ENCODE measurements at places on chromosomes 5 and 9. TPM values are rescaled to one million over a fixed set of nuclear protein-coding genes. Genes with fewer than 3 reads are reported as not detected.

DNA sequence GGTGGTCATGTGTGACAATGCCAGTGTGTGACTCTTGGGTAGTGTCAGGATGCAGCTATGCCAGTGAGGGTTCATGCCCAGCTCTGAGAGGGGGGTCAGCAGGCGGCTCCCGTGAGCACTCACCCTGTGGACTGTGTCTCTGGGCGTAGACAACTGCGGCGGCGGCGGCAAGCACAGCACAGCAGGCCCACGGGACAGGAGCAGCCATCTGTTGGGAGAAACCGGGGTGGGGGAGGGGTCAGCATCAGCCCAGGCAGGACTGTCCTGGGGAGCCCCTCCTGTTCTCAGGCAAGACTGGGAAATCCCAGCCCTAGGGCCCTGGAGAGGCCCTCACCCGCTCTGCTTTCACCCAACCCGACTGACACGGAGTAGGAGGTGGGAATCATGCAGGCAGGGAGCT, 20.8 kb downstream of the CNTFR start:
- no peak for ATAC-seq

The ROR2 gene
- 69.1 TPM for total RNA-seq

DNA sequence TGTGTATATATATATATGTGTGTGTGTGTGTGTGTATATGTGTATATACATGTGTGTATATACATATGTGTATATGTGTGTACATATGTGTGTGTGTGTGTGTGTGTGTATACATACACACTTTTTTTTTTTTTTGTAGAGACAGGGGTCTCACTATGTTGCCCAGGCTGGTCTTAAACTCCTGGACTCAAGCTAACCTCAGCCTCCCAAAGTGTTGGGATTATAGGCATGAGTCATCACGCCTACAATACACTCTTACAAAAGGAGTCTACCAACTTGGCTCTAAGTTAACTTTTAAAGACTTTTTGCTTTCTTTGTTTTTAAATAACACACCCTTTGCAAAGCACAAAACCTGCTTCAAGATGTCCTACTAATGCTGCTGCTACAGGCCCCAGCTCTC, 2.1 kb downstream of the C9orf78 start:
- ATAC-seq = no peak

The BSPRY gene
- total RNA-seq = 0.40 TPM

DNA sequence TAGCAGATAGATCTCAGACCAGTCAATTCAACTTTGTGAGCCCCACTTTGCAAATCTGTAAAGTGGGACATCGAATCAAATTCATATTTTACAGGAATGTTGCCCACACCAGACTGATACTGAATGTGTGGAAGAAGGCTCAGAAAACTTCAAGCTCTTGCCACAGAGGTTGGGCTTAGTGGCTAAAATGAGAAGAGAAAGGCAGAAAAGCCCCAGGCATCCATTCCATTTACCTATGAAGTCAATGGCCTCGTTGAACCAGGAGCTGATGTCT, 1.7 kb downstream of the DUSP1 start:
- no peak for ATAC-seq

- peak; percentile 96 for ATAC-seq
Measured at GRCh38 chr5:175796536-175797499, 74.6 kb upstream of the CPLX2 start.

DNA sequence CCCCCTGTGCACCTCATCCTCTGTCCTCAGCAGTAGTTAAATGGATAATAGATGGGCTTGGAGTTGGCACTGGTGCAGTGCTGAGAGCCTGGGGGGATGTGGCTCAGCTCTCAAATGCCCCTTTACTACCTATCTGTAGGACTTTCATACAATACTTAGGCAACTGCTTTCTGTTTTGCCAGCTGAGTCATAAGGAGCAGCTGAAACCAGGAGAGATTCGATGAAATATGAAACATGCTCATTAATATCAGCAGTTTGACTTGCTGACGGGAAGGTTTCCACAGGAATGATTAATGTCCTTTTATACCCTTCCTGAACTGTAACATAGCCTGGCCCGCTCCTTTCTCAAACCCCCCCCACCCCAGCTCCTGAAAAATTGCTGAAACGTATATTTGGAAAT, 142.6 kb downstream of the SAXO1 start:
- peak; percentile 34 for ATAC-seq

DNA sequence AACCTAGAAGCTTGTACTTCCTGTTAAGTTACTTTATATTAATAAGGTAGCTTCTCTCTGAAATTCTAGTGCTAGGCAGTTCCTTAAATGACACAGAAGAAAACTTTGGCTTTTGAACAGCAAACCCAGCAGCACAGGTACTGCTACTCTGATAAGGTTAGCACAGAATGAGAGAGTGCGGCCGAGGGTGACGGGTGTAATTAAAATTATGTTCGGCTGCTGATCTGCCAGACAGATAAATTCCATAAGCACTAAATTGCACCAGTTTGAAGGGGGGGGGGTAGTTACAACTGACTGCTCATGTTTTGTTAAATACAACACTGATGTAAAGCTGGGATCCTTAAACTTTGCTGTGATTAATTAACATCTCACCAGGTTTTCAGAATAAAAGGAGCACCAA, 475.1 kb downstream of the SPOCK1 start:
- no peak for ATAC-seq

DNA sequence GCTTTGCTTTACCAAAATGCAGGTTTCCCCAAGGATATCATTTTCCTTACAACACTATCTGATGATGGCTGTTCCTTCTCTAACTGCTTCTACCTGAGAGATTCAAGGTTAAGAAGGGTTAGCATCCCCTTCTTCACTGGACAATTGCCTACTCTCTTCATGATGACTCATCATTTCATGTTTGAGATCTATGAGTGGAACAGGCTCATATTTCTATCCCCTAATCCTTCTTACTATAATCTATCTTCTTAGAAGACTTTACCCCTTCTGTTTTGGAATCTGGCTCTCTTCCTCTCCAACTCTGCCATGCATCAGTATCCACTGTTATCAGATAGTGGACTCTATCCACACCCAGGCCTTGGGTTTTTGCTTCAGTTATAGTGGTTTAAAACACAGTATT, 54.3 kb downstream of the NR3C1 start:
- no peak for ATAC-seq

The C8G gene
- total RNA-seq = not detected

DNA sequence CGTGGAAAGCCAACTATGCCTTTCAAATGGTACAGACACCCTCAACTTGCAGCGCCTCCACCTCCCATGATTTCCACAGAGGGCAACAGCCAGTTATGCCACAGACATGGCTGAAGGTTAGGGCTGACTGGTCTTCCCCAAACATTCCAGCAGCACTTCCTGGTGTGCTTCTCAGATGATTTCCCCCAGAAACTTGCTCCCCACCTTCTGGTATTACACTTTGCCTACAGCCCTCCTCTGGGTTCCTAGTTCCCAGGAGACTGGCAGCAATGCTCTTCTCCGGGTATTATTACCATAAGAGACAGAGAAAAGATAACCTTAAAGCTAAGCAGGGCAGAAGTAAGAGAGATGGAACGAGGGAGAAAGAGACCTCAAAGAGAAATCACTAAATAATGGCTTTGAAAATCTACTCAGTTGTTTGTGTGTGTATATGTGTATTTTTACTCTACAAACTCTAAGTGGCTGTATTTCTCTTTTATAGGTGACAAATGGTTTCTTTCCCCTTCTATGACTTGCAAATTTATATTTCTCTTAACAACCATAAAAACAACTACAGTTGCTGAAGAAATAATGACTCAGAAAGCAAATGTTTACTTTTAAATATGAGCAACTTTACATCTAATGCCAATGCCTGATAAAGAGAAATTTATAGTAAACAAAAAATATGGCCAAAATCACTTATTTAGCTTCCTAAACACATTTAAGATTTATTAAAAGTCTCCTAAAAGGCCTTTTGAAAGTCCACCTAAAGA, 133.8 kb downstream of the PDE4D start:
- no peak for ATAC-seq

- no peak for ATAC-seq
Measured at GRCh38 chr9:32292611-32293010, 91.8 kb upstream of the ACO1 start.

The TAF11L4 gene
- not detected for total RNA-seq

GRCh38 chr9:121998513-121999049, 94.5 kb downstream of the TTLL11 start:
- no peak for ATAC-seq

GRCh38 chr5:56350597-56351170, 117.6 kb upstream of the ANKRD55 start:
- ATAC-seq = peak; percentile 93

The SLC34A1 gene
- total RNA-seq = 0.12 TPM
